ENCODE measurements at places on chromosomes 5 and 9.

DNA sequence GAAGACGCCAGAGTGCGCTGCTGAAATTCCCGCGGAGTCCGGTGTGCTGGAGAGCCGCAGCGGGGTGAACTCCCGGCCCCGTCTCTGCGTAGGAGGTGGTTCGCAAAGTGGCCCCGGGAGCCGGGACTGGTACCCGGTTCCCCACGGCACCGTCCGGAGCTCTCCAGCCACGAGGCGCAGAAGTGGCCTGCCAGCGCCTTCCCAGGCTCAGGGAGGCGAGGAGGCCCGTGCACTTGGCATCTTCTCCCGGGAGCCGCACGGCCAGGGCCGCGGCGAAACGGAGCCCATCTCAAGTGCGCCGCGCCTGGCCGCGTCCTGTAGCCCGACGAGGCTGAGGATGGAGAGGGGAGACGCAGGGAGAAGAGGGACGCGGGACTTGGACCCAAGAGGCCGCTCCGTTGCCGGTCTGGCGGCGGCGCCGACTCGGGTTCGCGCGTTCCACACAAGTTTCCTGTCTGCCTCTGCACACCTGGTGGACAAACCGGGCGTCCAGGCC lies 1.1 kb upstream of the IRX1 start:
- peak; percentile 46 for DNase-seq

DNA sequence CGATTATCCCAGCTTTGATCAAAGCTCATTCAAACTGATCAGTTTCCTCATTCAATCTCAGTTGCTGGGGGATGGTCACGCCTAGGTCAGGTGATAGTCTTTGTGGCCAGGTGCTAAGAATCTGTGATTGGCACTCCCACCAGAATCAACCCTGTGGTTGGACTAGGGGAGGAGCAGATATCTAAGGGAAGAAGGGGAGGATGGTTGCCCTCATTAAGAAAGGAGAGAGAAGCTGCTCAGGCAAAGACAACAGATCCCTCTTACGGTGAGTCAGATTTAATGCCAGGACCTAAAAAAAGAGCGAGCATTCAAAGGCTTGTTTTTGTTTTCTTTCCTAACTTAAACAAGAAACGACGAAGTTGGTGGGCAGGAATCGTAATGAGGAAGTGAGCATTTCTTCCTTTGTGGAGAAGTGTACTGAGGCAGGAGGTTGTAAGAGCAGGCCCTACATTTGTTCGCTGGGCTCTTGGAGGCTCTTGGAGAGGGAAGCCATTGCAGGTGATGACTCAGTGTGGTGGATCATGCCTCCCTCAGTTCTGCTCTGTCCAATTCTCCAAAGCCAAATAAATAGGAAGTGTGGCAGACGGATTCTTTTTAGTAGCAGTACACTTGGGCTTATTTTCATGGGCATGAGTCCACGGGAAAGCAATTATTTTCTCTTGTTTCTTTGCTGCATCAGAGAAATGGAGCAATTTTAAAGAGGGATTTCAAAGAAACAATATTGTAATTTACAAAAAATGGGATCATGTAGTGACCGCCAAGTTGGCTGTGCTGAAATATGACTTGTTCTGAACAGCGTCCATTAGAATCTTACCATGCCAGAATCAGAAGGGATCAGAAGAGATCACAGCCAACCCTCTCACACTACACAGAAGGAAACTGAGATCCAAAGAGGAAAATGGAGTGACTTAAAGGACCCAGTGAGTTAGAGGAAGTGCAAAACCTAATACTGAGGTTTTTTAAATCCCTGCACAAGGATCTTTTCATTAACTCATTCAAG lies 18.7 kb upstream of the TGFBR1 start:
- DNase-seq, result peak; percentile 71

- peak; percentile 66 for DNase-seq
These were observed 100.4 kb downstream of the TRIM36 start for GRCh38 chr5:115069087-115069968.

GRCh38 chr5:132087661-132088060 lies 14.1 kb downstream of the CSF2 start:
- no peak for DNase-seq

DNA sequence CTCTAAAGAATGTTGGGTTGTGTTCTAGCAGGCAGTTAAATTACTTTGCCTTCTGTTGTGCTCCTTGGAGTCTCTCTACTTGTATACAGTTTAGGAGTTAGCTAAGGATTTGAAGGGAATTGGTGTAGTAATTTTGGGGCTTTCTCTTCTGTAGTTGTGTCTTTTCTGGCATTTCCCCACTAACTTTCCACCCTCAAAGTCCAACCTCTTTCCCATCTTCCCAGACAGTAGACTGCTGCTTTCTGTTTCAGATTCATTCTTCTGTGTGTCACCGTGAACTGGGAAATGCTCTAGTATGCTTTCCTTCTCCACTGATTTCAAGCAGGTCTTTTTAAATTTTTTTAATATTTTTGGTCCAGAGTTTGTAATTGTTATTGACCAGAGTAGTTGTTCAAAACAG lies 4.5 kb upstream of the ANGPTL2 start:
- no peak for DNase-seq

GRCh38 chr9:133115604-133116345 lies 5.3 kb downstream of the RALGDS start:
- no peak for DNase-seq

GRCh38 chr9:36559036-36559695 lies 13.5 kb upstream of the MELK start:
- DNase-seq, result peak; percentile 41

GRCh38 chr9:112852741-112853504 lies 37.8 kb downstream of the SLC46A2 start:
- DNase-seq, result no peak

DNA sequence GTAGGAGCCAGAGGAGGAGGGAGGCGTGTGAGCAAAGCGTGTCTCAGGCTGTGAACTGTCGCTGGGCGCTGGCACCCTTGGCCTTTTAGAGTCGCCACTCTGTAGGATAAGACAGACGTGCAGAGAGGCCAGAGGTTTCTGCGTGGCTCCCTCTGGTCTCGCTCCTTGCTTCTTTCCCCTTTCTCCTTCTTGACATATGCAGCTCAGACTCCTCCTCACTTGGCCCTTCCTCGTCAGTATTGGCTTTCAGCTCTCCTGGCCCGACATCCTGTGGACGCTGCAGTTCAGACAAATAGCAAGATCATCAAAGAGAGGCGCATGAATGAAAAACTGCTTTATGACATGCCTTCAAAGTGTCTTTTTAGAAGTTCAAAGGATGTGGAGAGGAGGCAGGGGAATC lies 116.8 kb upstream of the SPRY4 start:
- no peak for DNase-seq

GRCh38 chr5:34656001-34656699 lies at the start of gene RAI14:
Gene RAI14, plus strand, starts transcription at chr5:34656328. Its CDS starts 30,592 bp downstream, at chr5:34686920.
- DNase-seq, result peak; percentile 97

DNA sequence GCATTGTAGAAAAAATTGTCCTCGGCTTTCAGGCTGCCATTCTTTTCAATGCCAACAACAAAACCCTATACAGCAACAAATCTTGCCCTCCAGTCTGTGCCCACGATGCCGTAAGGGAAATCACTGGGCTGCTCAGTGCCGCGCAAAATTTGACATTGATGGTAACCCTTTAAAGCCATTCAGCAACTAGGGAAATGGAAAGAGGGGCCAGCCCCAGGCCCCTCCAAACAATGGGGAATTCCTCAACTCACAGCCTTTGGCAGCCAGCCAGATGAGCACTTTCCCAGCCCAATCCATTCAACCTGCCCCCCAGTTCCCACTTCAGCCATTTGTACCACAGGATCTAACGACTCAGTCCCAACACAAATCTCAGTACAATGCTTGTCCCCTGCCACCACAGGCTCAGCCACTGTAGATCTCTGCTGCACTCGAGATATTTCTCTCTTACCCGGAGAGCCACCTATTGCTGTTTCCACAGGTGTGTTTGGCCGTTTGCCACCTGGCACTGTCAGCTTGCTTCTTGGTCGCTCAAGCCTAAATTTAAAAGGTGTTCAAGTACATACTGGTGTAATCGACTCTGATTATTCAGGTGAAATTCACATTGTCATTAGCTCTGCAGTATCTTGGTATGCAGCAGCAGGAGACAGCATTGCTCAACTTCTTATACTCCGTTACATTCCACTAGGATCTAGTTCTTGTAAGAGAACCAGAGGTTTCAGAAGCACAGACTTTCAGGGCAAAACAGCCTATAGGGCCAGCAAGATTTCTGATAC lies 103.3 kb downstream of the SYK start:
- no peak for DNase-seq

GRCh38 chr9:95724253-95724991 lies 151.1 kb upstream of the ERCC6L2 start:
- DNase-seq, result no peak

- peak; percentile 49 for DNase-seq
These were observed 36.8 kb downstream of the EGR1 start for GRCh38 chr5:138502121-138502520.

GRCh38 chr9:134651226-134651905 lies 9.8 kb downstream of the COL5A1 start:
- DNase-seq, result no peak

DNA sequence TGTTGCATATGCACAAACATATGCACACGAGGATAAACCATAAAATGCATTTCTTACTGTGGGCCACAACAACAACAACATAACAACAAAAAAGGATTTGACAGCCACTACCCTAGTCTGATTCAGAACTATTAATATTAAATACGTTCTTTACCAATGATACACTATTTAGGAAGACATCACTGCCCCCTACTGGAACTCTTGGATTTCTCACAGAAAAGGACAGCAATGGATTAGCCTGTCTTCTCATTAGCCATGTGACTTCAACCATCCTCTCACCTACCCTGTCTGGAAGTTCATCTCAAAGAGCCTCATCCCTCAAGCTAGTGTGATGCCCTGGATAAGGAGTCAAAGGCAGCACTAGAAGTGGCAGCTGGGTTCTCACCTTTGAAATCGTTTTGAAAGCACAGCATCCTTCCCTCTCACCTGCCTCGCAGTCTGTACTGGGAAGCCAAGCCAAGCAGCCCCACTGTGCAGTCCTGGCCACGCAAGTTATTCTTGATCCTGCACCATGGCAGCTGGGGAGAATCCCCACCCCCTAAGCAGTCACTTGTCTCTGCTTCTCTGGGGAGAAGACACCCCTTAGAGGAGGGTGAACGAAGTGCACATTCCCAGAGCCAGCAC lies 64.6 kb downstream of the SH3TC2 start:
- peak; percentile 83 for DNase-seq

GRCh38 chr5:102958481-102959011 lies 161.4 kb downstream of the GIN1 start:
- DNase-seq, result peak; percentile 63

DNA sequence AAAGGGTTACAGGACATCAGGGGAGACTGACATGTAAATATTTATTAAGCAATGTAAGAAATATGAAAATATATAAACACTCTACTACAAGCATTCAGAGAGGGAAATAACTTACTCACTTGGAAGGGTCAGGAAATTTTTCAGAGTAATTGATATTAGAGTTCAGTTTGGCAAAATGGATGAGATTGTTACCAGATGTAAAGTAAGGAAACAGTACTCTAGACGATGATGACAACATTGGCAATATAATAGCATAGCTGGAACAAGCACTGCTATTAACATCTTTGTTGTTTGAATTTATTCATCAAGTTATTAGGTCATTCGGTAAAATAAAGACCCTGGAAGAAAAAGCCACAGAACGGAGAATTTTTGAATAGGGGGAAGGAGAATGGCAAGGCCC lies 49.1 kb downstream of the GNA14 start:
- DNase-seq, result no peak

GRCh38 chr9:125580701-125581286 lies 126.2 kb downstream of the MAPKAP1 start:
- no peak for DNase-seq

DNA sequence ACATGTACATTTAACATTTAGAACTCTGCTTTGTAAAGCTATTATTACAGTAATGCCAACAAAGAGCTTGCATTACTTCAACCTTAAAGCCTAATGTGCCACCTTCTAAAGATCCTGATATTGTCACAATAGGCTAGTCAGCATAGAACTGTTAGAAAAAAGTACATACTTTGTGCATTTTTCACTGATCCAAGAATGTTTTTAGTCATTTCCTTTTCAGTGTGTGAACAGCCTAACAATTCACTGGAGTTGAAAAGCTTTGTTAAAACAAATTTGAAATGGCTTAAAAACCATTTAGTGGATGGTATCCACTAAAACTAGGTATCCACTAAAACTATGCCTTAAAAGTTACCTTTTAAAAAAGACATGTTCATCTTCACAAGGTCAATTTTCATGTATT lies 4.5 kb downstream of the RPS6 start:
- DNase-seq, result no peak

- no peak for DNase-seq
These were observed 76.5 kb upstream of the PJA2 start for GRCh38 chr5:109486200-109486804.

DNA sequence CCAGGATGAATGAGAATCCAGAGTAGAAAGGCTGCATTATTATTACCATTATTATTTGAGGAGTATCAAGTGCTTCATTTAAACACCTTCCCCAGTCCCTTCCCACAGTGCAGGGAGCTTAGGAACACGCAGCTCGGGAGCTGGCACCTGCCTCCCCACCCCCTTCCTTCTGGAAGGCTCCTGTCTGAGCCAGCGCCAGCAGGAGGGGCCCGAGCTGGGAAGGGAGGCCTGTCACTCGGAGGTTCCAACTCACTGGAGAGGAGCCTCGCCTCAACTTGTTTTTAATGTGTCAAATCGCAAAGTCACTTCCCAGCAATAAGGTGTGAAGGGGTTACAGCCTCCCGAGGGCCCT lies 156.4 kb upstream of the IRX4 start:
- no peak for DNase-seq

GRCh38 chr9:120869726-120870125 lies 7.3 kb downstream of the PHF19 start:
- no peak for DNase-seq

- DNase-seq, result no peak
These were observed 54.6 kb downstream of the DTWD2 start for GRCh38 chr5:118933703-118934102.

- no peak for DNase-seq
These were observed 3.9 kb downstream of the EGFL7 start for GRCh38 chr9:136666372-136667213.

DNA sequence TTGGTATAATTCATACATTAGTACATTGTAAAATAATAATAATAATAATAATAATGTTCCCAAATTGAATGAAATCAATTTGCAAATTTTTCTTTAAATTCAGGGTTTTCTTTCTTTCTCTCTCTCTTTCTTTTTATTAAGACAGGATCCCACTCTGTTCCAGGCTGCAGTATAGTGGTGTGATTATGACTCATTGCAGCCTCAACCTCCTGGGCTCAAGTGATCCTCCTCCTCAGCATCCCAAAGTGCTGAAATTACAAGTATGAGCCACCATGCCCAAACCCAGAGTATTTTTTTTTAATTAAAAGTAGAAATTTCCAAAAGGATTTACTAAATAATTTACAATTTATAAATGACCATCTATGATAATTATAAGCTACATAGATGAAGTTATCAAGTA lies 117.7 kb downstream of the HOMER1 start:
- peak; percentile 38 for DNase-seq

DNA sequence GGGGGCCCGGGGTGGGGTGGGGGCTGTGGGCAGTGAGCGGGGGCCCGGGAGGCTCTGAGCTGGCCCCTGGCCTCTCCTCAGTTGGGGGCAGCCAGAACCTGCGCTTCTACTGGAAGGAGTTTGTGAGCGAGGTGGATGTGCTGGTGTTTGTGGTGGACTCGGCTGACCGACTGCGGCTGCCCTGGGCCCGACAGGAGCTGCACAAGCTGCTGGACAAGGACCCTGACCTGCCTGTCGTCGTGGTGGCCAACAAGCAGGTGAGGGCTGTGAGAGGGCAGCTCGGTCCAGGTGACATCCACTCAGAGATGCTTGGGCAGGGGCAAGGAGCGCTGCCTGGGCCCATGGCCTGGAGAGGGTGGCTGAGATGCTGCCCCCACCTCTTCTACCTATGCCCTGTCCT lies 3.4 kb downstream of the ARL10 start:
- no peak for DNase-seq
